D721Med (cell line): ENCODE measurements at places on chromosomes 13 and 19.

- DNase-seq = no peak
Observed at GRCh38 chr19:33492951-33493350, 28.6 kb downstream of the PEPD start.

DNA sequence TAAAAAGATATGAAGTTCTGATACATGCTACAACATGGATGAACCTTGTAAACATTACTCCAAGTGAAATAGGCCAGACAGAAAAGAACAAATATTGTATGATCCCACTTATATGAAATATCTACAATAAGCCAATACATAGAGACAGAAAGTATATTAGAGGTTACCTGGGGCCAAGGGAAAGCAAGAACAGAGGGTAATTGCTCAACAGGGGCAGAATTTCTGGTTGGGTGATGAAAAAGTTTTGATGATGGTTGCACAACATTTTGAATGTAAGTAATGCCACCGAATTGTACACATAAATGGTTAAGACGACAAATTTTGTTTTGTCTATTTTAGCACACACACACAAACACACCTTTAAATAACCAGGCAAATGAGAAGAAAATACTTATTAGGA lies 268.4 kb downstream of the FOXO1 start:
- DNase-seq = no peak

GRCh38 chr19:1041835-1042685 lies 2.2 kb downstream of the ABCA7 start:
- no peak for DNase-seq

DNA sequence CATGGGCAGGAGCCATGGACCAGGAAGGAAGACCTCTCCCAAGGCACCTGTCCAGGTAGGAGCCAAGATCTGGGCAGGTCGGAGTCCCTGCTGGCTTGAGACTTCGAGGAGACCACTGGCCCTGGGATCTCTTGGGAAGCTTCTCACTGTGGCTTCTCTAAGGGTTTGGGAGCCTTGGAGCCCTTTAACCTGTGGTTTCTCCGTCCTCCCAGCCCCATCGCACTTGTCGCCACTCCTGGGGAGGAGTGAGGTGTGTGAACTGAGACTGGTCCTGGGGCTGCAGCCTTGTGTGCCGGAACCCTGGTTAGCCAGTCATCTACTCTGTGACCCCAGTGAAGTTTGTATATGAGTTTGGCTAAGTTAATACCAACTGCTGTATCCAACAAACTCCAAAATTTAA lies 8.2 kb downstream of the ZNF805 start:
- no peak for DNase-seq

DNA sequence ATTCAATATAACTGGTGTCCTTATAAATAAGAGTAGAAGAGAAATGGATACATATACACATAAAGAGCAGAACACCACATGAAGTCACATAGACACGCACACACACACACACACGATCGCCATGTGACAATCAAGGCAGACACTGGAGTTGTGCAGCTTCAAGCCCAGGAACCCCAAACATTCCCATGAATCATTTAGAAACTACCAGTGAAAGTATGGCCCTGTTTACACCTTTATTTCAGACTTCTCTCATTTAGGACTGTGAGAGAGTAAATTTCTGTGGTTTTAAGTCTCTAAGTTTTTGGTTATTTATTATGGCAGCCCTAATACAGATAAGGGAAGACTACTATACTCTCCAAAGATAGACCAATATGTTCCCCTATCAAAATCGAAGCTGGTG lies 20.4 kb upstream of the TNFSF13B start:
- no peak for DNase-seq

DNA sequence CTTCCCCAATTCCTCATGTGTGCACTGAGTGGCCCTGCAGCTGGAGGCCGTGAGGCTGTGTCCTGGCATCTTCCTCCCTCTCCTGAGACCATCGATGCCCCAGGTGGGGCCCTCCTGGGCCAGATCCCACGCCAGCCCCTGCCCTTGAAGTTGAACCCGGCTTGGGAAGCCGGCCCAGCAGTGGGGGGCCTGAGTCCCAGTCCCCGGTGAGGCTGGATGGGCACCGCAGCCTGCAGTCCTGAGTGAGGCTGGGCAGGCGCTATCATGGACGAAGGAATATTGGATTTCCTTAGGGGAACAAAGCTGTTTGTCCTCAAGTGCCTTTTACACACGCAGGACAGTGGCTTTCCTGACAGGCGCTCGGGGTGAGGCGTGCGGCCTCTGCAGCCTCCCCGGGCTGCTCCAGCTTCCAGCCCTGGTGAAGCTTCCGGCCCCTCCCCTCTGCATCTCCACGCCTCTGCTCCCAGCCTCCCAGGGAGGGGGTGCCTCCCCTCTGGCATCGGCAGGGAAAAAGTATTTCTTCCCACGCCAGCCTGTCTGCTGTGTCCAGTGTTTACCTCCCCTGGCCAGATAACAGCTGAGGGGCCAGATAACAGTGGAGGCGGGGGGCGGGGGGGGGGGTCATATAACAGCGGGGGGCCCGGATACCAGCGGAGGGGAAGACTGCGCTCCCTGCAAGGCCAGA lies 159.5 kb downstream of the KDM4B start:
- no peak for DNase-seq
